WTC11 (cell line): ENCODE measurements at places on chromosomes 3 and 15. TPM values are rescaled to one million over a fixed set of nuclear protein-coding genes. Genes with fewer than 3 reads are reported as not detected.

- 0 out of 2 replicates have a peak, but pooled peaks cover 2% of the 10 kb centered on the region for H3K36me3 ChIP-seq
- H3K27ac ChIP-seq = no peak overlapping the region
- H3K4me3 ChIP-seq = no peak overlapping the region
- H3K4me1 ChIP-seq = 0 out of 2 replicates have a peak, but pooled peaks cover 2% of the 10 kb centered on the region
- no peaks in the 10 kb centered on the region for H3K27me3 ChIP-seq
Observed at GRCh38 chr3:116331380-116331779, 113.9 kb downstream of the LSAMP start.

DNA sequence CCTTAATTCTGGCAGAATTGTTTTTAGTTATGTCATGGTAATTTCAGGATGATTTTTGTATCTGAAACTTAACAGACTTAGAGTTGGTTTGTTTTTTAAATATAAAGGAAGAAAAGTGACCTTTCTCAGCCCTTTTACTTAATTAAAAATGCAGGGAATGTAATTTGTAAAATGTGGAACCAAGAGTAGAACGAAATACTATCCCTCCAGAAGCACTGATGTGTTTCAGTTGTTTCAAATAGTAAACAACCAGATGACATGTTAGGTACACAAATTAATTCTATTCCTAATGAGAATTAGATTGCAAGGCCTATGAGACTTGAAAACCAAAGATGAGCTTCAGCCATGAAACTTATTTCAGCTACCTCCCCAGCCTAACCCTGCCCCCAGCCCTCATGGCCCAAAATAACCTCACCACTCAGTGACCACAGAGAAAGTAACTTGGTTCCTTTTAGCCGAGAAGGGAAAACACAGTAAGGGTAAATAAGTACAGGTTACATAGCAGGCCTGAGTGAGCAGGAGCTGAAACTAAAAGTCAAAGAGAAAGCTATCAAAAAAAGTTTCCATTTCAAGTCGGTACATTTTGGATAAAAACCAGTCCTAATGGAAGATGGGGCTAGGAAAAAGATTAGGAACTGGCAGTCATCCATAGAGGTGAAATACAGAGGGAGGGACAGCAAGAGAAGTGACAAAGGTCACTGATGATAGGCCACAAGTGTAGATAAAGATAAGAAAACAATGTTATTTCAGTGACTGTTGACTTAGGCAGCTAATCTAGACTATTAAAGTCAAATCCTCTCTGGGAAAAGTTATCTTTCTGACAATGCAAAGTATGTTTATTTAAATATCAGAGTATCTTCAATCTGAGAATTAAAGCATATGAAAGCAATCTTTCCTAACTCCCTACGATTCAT is 23.2 kb downstream of the SENP8 start:
- no peaks in the 10 kb centered on the region for H3K36me3 ChIP-seq
- no peak overlapping the region for H3K4me3 ChIP-seq
- H3K4me1 ChIP-seq = no peaks in the 10 kb centered on the region
- H3K27me3 ChIP-seq = no peaks in the 10 kb centered on the region; the same call in 1 of the 2 replicates

Gene PFN2
- 158 to 174 TPM (median 161 TPM) in 3 replicates for total RNA-seq

Gene GPR149
- 0.09 TPM in 1 of 3 replicates, not detected in the others for total RNA-seq

Gene GXYLT2
- 5.3 to 6.5 TPM (median 6.2 TPM) in 3 replicates for total RNA-seq
